SW 1271 (cell line): ENCODE measurements at places on chromosomes 13 and 19.

DNA sequence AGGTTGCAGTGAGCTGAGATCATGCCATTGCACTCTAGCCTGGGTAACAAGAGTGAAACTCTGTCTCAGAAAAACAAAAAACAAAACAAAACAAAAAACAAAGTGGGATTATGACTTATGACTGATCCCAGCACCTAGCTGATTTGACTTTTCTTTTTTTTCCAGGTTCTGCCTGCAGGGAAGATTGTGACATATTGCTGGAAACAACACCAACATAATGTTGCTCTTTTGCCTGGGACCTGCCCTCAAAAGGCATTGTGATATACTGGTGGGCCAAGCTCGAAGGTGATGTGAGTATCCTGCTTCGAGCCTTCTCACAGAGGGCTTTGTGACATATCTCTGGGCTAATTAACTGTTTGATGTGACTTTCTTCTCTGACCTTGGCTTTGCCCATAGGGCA, 42.0 kb upstream of the ZNF43 start:
- DNase-seq = no peak

DNA sequence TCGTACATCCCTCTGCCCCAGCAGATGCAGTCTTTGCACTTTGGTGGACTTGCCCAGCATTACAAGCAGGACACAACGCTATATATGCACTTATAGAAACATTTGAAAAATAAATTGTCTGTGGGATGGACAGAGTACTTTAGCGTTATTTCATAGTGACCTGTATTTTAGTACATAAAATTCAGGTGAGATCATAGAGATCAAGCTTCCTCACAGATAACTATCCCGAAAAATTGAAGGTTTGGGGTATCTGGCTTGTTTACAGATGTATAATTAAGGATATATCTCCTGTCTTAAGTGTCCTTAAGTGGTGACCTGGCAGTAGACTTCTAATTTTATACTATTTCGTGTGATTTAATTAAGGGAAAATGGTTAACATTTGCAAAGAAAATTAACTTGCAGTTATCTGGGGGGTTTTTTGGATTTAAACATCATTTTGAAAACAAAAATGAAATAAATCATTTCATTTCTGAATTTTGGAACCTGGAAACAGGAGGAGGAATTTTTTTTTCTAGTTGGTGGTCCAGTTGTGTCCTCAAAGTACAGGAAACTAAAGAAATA, 977 bp upstream of the MAB21L1 start:
- no peak for DNase-seq

- no peak for DNase-seq
Measured at GRCh38 chr19:28425046-28425931, 787.7 kb downstream of the UQCRFS1 start.

GRCh38 chr13:113902986-113903775, 39.3 kb upstream of the GAS6 start:
- no peak for DNase-seq

- DNase-seq = no peak
Measured at GRCh38 chr19:54154603-54155345, 4.7 kb downstream of the LENG1 start.

DNA sequence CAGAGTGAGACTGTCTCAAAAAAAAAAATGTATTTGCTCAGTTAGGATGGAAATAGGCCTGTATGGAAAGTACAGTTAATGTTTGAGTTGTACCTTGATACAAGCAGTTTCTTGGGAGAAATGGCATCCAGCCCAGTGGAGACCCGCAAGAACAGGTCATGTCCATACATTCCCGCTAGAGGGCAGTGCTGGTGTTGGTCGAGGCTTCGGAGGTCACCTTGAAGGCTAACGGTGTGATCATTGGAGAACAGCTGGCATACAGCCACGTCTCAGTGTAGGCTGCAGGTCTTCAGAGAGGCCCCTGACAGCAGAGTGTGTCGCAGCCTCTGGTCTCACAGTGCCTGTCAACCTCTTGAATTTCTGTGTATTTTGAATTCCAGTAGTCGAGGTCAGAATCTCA, 7.5 kb downstream of the ZNF610 start:
- DNase-seq = peak; percentile 3

DNA sequence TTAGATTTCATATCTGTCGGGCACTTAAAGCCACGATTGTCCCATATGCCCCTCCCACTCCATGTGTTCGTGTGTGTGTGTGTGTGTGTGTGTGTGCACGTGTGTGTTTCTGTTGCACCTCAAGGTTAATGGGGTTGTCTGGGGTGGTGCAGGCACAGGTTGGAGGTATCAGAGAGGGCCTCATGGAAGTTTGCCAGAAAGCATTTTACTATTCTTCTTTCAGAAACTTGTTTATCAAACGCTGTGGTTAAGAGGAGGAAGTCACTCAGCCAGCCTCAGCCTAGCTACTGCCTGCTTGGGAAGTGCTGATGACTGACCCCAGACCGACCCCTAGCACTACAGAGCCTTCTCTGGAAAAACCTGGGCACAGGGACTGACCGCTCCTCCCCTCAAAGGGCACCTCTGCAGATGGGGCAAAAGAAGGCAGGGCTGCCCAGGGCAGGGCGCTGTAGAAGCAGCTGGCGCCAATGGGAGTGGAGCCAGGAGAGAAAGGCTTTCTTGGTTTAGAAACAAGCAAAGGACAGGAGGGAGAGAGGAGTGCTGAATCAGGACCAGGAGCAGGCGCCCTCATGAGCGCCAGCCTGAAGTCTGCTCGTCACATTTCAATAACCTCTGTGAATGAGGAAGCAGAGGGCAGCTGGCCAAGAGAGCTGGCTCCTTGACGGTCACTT, 3.9 kb downstream of the SIAH3 start:
- no peak for DNase-seq

DNA sequence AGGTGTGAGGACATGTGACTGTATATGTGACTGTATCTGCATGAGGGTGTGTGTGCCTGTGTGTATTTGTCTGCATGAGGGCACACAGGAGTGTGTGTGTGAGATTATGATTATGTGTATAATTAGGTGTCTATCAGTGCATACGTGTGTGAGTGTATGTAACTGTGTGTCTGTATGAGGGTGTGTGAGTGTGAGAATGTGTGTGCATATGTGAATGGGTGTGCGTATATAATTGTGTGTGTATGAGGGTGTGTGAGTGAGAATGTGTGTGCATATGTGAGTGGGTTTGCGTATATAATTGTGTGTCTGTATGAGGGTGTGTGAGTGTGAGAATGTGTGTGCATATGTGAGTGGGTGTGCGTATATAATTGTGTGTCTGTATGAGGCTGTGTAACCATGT, 3.0 kb upstream of the ACSBG2 start:
- no peak for DNase-seq

DNA sequence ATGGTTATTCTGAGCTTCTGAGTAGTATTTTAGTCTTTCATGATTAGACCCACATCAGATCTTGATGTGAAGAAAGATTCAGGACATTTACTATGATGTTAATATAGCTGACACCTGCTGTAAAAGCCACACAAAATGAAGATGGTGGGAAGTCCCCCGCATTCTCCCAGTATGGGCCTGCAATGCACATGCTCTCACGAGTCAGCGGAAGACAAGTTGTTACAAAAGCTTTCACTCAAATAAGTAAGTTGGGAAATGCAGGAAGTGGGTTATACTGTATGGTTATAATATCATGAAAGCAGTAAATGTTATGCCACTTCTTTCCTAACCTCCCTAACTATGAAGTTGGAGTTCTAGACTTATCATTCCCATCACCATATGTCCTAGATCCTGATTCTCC, 171.9 kb downstream of the KLF5 start:
- no peak for DNase-seq
